ENCODE measurements at places on chromosomes 4 and X.
A peak's percentile ranks its signal among the peaks of the same experiment; 100 is the strongest.

DNA sequence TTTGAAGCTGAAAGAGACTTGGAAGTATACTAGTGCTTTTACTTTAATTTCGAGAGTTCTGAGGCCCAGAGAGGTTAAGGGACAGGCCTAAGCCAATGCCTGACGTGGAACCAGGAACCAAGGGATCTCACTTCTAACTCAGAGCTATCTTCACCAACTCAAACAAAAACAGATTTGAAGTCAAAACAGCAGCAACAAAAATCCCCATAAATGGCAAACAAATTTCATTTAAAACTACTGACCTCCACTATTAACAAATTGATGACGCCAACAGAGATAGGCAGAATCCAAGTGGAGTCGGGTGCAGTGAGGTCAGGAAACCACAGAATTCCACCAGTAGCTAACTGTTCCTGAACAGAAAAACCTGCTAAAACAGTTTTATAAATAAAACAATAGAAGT lies 5.0 kb downstream of the COX18 start:
- DNase-seq: no peak

GRCh38 chrX:135086197-135086854 lies 34.0 kb downstream of the ETDB start:
- DNase-seq: peak; percentile 65

DNA sequence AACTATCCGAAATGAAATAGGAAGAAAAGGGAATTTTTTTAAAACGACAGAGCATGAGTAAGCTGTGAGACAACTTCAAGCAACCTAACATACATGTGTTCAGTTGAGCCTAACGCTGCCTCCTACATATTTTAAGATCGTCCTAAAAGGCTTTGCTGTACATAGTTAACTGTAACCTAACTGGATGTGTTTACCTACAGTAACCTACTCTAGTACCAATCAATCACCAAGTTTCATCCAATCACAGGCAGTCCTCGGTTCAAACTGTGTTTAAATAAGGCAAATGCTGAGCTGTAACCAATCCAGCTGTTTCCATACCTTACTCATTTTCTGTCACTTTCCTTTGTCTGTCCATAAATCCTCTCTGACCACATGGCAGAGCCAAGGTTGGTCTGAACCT lies 17.1 kb downstream of the RCHY1 start:
- no peak for DNase-seq

DNA sequence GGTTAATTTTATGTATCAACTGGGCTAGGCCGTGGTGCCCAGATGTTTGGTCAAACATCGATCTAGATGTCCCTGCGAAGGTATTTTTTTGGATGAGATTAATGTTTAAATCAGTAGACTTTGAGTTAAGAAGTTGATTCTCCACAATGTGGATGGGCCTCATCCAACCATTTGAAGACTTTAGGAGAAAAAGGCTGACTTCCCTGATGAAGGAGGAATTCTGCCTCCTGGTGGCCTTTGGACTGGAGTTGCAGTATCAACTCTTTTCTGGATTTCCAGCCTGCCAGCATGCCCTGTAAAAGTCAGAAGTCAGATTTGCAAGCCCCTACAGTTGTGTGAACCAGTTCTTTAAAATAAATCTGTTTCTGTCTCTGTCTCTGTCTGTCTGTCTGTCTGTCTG lies 91.4 kb downstream of the STK32B start:
- DNase-seq: peak; percentile 24

GRCh38 chr4:108425988-108426387 lies 194.4 kb upstream of the RPL34 start:
- DNase-seq: no peak

GRCh38 chr4:22071749-22072148 lies 123.2 kb upstream of the KCNIP4 start:
- DNase-seq: no peak

- DNase-seq: peak; percentile 69
Observed at GRCh38 chrX:78024349-78025059, 55.1 kb upstream of the PGAM4 start.

DNA sequence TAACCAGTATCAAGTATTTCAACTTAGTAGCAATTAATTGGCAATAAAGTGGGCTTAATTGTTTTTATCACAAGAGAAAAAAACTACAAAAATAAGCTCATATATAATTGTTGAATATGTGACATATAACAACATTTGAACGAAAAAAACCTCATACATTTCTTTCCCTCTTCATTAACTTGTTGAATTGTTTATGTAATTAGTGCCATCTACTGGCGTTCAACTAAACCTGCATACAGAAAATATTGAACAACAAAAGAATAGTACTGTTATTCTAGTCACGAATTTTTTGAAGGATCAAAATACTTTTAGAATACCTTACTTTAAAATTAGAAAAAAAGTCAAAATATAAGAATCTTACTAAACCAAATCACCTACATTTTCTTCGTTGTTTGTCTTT lies 586.5 kb upstream of the FTHL17 start:
- peak; percentile 42 for DNase-seq

DNA sequence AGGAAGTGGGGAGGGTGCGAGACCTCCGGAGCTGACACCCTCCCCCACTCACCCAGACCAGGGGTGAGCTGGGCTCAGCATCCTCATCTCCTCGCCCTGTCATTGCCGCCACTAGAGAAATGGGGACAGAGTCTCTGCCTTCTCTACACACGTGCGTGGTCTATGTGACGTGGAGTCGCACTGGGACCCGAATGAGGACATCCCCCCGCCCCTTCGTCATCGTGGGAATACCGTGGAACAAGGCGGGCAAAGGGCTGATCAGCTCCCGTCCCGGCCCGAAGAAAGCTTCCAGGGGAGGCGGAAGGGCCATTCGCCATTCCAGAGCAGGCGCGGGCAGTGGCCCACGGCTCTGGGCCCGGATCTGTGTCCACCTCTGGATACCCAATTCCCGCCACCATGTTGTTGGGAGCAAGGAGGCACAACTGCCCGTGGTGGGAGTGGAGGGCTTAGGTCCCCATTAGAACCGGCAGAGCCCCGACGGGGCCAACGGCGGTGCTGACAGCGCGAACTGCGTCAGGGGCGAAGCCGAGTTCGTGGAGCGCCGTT lies 12.0 kb downstream of the HMX1 start:
- DNase-seq: no peak

DNA sequence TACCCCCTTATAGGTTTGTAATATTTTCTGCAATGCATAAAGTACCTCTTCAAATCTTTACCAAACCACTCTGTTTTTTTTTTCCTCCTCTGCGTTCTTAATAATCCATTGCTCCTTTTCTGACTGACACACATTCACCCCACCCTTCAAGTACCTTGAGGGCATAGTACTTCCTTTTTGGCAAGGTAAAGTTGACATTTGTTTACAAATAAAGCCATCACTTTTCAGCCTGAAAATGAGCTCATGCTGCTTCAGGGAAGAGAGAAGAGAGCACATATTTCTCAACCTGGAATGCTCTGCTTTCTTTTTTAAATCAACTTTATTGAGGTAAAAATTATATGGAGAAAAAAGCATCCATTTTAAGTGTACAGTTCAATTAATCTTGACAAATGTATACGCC lies 113.9 kb downstream of the AGTR2 start:
- no peak for DNase-seq

DNA sequence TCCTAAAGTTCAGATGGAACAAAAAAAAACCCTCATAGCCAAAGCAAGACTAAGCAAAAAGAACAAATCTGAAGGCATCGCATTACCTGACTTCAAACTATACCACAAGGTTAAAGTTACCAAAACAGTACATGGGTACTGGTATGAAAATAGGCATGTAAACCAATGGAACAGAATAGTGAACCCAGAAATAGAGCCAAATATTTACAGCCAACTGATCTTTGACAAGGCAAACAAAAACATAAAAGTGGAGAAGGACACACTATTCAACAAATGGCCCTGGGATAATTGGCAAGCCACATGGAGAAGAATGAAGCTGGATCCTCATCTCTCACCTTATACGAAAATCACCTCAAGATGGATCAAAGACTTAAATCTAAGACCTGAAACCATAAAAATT lies 44.2 kb upstream of the TMEM192 start:
- no peak for DNase-seq

DNA sequence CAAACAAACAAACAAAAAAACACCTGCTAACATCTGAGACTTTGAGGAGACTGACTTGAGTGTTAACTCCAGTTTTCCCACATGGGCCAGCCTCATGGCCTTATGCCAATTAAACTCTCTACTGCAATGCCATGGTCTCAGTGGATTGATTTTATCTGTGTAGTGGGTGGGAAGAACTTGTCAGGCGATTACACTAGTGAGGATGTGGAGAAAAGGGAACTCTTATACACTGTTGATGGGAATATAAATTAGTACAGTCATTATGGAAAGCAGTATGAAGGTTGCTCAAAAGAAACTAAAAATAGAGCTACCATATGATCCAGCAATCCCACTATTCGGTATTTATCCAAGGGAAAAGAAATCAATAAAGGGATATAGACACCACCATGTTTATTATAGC lies 12.8 kb upstream of the XIAP start:
- DNase-seq: no peak

DNA sequence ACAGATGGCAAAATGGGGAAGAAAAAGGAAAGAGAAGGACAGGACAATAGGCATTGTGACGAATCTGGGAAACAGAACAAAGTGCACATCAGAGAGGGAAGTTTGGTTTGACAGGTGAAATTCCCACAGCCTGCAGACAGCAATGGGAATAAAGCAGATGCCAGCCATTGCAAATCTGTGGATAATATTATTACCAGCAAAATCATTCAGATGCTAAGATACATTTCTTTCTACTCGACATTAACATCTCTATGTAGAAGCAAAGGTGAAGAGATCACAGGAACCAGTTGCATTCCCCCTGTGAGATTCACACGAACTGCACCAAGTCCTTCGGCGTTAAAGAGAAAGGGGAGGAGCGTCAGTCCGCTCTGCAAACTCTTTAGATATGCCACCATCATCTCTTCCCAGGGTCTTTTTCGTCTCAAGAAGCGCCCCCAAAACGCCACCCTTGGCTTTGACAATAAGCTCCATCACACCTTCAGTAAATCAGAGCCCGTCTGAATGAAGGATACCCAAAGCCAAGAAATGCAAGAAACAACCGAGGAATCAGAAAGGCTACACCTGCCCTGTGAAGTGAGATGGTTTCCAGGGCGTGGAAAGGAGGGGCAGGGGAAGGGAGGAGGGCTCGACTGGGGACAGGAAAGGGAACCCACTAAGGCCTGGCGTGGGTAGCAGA lies 1.9 kb downstream of the NEUROG2 start:
- DNase-seq: no peak

DNA sequence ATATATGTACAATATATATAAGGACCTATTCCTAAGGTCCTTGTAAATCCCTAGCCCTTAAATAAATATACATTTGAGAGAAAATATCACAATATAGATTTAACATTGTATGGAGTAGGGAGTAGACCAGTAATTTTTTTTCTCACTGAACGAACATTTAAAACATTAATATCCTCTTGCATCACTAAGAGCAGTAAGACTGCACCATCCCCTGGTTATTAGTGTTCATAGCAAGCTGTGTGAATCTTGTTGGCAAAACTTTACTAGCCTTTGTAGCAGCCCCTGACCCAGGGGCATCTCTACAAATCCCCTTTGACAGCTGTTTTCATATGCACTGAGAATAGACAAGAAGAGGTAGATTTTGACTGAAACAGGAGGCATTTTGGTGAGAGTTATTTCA lies 146.5 kb downstream of the IL1RAPL2 start:
- DNase-seq: peak; percentile 15

Data from HT-29 (cell line).